AG09309 (cell line): ENCODE measurements at places on chromosomes 1 and 21.

DNA sequence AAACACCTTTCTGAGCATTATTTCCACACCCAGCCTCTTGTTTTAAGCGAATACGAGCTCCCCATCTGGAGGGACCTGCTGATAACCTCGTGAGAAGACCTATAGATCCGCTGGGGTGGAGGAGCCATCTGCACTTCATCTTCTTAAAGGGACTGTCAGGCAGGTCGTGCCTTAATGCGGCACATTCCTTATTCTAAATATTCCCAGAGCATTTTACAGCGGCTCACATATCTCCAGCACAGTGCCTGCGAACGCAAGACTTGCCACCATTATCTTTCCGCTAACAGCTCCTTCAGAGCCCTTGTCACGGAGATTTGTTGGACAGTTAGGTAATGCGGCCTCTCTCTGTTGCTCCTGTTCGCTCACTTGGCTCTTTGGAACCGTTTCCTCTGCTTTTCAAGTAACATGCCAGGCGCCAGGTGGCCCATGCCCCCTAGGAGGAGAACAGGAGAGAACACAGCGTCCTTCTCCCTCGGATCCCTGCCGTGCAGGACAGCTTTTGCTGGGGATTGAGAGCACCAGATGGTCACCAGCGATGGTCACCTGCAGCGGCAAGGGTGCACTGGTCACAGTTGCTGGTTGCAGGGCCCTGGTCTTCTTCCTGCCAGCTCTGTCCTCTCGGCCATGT lies 162.4 kb downstream of the PGBD5 start:
- DNase-seq: no peak

DNA sequence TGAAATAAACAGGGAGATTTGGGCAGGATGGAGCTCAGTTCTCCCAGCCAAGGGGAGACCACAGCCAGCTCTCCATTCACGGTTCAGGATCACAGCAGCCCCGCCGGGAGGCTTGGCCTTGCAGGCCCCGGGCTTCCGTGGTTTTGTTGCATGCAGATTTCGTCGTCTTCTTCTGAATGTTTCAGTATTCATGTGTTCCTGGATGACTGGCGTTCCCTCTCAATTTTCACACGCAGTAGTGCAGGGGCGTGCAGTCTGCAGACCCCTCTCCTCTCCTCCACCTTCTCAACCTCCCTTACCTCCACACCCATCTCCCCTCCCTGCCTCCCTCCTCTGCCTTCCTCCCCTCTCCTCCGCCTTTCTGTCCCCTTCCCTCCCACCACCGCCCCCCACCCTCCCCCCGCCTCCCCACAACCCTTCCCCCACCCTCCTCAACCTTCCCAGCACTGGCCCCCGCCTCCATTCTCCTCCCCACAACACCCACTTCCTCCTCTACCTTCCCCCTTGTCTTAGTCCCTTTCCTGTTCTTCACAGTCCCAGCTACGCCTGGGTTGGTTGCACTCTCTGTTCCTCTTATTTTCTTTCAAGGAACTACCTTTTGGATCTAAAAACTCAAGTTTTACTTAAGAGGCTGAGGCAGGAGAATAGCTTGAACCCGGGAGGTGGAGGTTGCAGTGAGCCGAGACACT lies 8.4 kb upstream of the SLC19A1 start:
- DNase-seq: no peak

- DNase-seq: no peak
Observed at GRCh38 chr21:25637851-25638659, 1.0 kb upstream of the JAM2 start.

DNA sequence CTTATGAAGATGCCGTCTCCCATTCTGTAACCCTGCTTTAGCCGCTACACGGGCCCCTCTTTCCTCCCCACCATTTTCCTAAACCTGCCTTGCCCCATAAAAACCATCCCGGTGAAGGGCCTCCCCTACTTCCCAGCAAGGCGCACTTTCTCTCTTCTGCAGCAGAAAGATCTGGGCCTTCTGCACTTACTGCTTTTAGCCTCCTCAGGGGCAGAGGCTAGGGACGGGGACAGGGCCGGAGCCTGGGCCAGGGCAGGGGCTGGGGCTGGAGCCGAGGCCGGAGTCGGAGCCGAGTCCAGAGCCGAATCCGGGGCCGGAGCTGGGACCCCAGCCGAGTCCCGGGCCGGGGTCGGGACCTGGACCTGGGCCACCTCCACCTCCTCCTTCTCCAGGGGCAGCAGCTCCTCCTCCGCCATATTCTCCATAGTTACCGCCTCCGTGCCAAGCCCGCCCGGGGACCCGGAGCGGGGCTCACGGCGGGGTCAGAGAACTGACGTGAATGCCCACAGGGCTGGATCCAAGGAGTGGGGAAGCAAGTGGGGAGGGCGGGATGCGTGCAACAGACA lies 382 bp downstream of the TRMT1L start:
- no peak for DNase-seq

- DNase-seq: no peak
Observed at GRCh38 chr1:21653744-21654100, 15.4 kb downstream of the RAP1GAP start.

DNA sequence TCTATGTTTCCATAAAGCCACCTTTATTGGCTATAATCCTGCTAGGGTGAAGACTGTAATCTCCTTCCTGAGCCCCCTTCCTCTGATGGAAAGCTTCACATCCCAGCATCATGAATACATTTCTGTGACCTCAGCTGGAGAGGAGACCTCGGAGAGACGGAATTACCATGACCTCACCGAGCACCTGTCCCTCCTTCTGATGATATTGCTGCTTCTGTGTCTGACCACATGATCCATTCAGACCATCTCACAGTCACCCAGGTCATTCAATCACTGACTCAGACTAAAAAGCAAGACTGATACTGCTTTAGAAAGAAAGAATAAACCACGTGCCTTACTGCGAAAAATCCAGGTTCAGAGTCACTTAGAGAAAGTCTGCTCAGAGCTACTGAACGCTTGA lies 8.8 kb downstream of the KCND3 start:
- DNase-seq: no peak

- no peak for DNase-seq
Observed at GRCh38 chr21:15839026-15839425, 109.2 kb downstream of the USP25 start.

DNA sequence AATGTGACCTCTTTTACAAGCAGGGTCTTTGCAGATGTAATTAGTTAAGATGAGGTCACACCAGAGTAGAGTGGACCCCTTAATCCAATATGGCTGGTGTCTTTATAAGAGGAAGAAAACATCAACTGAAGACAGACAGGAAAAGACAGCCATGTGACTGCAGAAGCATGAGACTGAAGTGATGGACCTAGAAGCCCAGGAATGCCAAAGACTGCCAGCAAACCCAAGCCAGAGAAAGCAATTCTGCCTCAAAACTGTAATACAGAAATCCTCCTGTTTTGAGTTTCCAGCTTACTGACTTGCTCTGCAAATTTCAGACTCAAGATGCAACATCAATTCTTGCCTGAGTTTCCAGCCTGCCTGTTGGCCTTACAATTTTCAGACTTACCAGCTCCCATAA lies 17.3 kb downstream of the ENAH start:
- no peak for DNase-seq

DNA sequence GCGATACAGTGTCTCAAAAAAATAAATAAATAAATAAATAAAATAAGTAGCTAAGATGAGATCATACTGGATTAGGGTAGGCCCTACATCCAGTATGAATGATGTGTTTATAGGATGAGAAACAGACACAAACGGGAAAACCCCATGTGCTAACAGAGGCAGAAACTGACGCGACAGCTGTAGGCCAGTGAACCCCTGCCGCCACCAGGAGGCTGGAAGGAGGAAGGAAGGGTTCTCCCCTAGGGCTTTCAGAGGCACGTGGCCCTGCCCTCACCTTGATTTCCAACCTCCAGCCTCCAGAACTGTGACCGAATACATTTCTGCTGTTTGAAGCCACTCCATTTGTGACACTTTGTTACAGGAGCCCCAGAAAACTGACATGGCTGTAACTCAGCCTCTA lies 38.5 kb downstream of the CHD5 start:
- DNase-seq: no peak

- DNase-seq: no peak
Observed at GRCh38 chr1:161117759-161118581, at the start of the genes NIT1 and PFDN2. NIT1 (plus strand) TSS chr1:161118105; CDS start chr1:161118177, 72 bp downstream. PFDN2 (minus strand) TSS chr1:161118037; CDS start chr1:161118026, 11 bp downstream.

GRCh38 chr1:151309811-151310323 lies 17.3 kb downstream of the PI4KB start:
- no peak for DNase-seq

GRCh38 chr1:30883389-30884172 lies 25.0 kb downstream of the SDC3 start:
- no peak for DNase-seq

DNA sequence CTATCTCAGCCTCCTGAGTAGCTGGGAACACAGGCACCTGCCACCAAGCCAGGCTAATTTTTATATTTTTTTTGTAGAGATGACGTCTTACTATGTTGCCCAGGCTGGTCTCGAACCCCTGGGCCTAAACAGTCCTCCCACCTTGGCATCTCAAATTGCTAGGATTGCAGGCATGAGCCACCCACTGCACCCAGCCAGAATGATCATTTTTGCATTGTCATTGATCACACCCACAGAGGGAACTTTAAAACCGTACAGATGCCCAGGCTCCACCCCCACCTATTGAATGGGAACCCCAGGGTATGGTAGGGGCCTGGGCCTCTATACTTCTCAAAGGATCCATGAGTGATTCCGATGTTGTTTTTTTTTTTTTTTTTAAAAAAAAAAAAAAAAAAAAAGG lies 36.7 kb downstream of the ETNK2 start:
- DNase-seq: no peak

GRCh38 chr21:34554227-34554626 lies 42.2 kb upstream of the KCNE1 start:
- DNase-seq: no peak

DNA sequence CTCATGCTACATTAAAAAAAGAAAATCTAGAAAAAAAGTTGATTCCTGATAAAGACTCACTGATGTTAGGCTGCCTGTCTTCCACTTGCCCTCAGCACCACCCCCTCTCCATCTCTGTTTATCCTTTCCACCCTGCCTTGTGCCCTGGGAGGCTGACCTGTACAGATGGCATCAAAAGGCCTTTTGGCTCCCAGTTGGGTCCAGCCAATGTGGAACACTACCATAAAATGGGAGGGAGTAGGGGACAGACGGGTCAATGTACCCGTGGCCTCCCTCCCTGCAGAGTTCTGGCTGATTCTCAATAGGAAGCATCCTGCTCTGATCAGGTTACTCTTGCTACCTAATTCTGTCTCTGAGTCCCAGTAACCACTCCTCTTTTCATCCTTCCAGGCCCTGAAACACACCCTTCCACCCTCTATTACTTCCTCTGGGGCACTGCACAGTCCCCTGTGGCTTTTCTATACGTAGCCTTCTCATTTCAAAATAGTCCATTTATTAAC lies 300.0 kb downstream of the HHIPL2 start:
- no peak for DNase-seq

- DNase-seq: no peak
Observed at GRCh38 chr1:170808216-170808885, 127.0 kb upstream of the MROH9 start.

DNA sequence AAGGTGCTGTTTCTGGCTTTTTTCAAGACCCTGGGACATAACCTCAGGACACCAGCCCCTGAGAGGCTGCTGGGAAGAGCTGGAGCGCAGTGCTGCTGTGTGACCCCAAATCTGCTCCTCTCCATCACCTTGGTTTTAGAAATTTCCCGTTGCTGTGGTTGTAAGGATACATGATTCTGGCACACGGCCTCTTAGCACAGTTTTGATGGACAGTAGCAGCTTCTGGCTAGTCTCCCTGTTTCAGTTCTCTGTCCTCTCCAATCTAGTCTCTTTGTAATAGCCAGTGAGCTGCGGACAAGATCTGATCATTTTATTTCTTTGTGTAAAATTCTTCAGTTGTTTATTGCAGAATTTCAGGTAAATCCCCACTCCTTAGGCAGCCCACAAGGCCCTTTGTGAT lies 3.1 kb downstream of the CLIC6 start:
- DNase-seq: no peak

DNA sequence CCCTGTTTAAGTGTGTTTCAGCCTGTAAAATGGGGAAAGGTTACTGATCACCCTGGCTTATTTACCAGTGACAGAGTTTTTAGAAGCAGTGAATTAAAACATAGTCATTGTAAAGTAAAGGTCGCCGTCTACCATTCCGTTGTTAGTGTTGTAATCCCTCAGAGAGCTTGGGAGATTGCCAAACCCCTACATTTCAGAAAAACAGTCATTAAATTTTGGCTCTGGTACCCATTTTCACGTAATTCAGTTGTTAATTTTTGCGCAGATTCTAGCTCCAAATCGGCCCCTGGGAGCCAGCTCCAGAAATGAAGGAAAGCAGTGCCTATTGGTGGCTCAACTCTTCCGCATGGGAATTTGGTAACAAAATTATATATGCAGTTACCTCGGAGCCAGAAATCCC lies 127.7 kb upstream of the AJAP1 start:
- DNase-seq: no peak

GRCh38 chr1:184493987-184494388 lies 107.2 kb downstream of the C1orf21 start:
- no peak for DNase-seq

- no peak for DNase-seq
Observed at GRCh38 chr1:224377676-224378006, 21.0 kb downstream of the CNIH4 start.

GRCh38 chr1:91851130-91852010 lies 34.6 kb downstream of the TGFBR3 start:
- no peak for DNase-seq

DNA sequence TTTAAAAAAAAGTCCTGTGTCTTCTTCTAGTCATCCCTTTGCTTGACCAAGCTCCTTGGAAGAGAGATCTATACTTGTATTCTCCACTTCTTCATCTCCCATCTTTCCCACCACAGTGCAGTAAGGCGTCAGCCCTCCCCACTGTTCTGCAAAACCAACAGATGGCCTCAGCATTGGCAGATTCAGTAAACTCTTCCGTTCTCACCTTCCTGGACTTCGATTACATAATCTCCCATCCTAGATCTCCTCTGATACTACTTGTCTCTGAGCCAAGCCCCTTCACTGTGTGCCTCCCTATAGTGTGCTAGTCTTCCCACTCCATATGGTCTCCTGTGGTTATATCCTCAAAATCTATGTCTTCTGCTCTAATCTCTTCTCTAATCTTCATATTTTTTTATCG lies 1.6 kb upstream of the COLGALT2 start:
- DNase-seq: no peak

DNA sequence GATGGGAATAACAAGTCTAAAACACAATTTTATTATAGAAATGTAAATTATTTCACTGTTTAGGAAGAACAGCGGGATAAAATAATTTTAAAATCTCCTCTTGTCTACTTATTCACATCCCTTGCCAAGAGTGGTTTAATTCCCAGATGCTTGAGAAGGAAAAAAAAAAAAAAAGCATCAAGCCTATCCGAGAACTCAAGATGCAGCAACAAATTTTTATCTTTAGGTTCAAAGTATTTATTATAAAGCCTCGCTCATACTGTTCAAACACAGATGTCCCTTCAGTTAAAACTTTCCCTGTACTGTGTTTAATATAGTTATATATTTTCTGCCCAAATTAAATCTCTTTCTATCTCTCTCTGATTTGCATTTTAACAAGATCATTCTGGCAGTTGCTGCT lies 1615.8 kb downstream of the PLA2G4A start:
- no peak for DNase-seq

- DNase-seq: no peak
Observed at GRCh38 chr1:180560200-180560867, 1.6 kb downstream of the OVAAL start.

GRCh38 chr1:161952607-161953172 lies 71.0 kb downstream of the OLFML2B start:
- DNase-seq: no peak
